ENCODE measurements at places on chromosomes 6 and 20. TPM values are rescaled to one million over a fixed set of nuclear protein-coding genes. Genes with fewer than 3 reads are reported as not detected.

C6orf141 gene
- 0.69 TPM for total RNA-seq

ATP9A gene
- 22.3 TPM for total RNA-seq

TRIM15 gene
- total RNA-seq: not detected

SPDEF gene
- not detected for total RNA-seq

LRRC1 gene
- 15.7 TPM for total RNA-seq

SLC44A4 gene
- 0.30 TPM for total RNA-seq

SLC17A2 gene
- not detected for total RNA-seq

SYNDIG1 gene
- total RNA-seq: 5.6 TPM

ZNF165 gene
- 0.30 TPM for total RNA-seq

ALDH8A1 gene
- total RNA-seq: 3.8 TPM

GLP1R gene
- total RNA-seq: not detected

ABHD16A gene
- total RNA-seq: 38.6 TPM

SULF2 gene
- total RNA-seq: 34.4 TPM

SNX9 gene
- 26.7 TPM for total RNA-seq

FKBP1A gene
- 103 TPM for total RNA-seq

LBP gene
- not detected for total RNA-seq

DBNDD2 gene
- total RNA-seq: 0.30 TPM

SLC2A10 gene
- total RNA-seq: 64.5 TPM

CST4 gene
- total RNA-seq: not detected

SLC4A11 gene
- total RNA-seq: 1.2 TPM

PLTP gene
- 17.8 TPM for total RNA-seq

RIPOR3 gene
- 1.2 TPM for total RNA-seq

DEFB114 gene
- not detected for total RNA-seq

HLA-DPA1 gene
- not detected for total RNA-seq

HRH3 gene
- total RNA-seq: not detected

BTNL2 gene
- total RNA-seq: not detected

ECT2L gene
- not detected for total RNA-seq

AKAP12 gene
- 99.7 TPM for total RNA-seq

FAM162B gene
- not detected for total RNA-seq

EPB41L1 gene
- total RNA-seq: 39.8 TPM

CST7 gene
- not detected for total RNA-seq

ANGPT4 gene
- not detected for total RNA-seq

SSTR4 gene
- not detected for total RNA-seq

RHAG gene
- total RNA-seq: not detected

FLRT3 gene
- 24.3 TPM for total RNA-seq

RNF39 gene
- not detected for total RNA-seq

TRIM40 gene
- total RNA-seq: not detected

MRAP2 gene
- 0.59 TPM for total RNA-seq

Data from smooth muscle cell of the umbilical artery (primary cell).